Upper lobe of right lung (tissue), 1 donor: ENCODE measurements at places on chromosomes 3 and 15.

GRCh38 chr15:74589826-74590225, 25.8 kb upstream of the CLK3 start:
- peaks cover 13% of the 10 kb centered on the region for H3K4me1 ChIP-seq
- H3K27me3 ChIP-seq, result no peaks in the 10 kb centered on the region
- H3K4me3 ChIP-seq, result no peak overlapping the region
- DNase-seq, result no peak
- H3K36me3 ChIP-seq, result peaks cover 35% of the 10 kb centered on the region
- H3K27ac ChIP-seq, result peak overlapping the region; percentile 65

DNA sequence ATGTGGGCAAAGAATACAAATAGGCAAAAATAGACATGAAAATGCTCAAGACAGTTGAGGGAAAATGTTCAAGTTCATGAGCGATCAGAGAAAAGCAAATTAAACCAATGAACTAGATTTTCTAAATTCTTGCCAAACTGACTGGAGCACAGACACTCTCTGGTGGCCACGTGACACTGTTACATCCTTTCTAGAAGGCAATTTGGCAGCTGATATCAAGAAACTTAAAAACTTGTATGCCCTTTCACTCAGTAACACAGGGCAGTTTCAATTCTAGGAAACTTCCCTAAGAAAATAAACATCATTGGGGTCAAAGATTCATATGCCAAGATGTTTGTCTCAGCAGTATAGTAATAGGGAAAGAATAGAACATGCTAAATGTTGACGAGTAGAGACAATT, 52.2 kb downstream of the ABHD5 start:
- no peak for DNase-seq
- no peak overlapping the region for H3K27ac ChIP-seq
- no peaks in the 10 kb centered on the region for H3K27me3 ChIP-seq
- H3K4me1 ChIP-seq, result peaks cover 16% of the 10 kb centered on the region

- H3K4me3 ChIP-seq, result peak overlapping the region; percentile 87
- DNase-seq, result no peak
- H3K27me3 ChIP-seq, result no peaks in the 10 kb centered on the region
- peak overlapping the region; percentile 97 for H3K27ac ChIP-seq
- H3K36me3 ChIP-seq, result no peaks in the 10 kb centered on the region
- peaks cover 60% of the 10 kb centered on the region for H3K4me1 ChIP-seq
Observed at GRCh38 chr15:45637552-45638033, 2.8 kb downstream of the SQOR start.

DNA sequence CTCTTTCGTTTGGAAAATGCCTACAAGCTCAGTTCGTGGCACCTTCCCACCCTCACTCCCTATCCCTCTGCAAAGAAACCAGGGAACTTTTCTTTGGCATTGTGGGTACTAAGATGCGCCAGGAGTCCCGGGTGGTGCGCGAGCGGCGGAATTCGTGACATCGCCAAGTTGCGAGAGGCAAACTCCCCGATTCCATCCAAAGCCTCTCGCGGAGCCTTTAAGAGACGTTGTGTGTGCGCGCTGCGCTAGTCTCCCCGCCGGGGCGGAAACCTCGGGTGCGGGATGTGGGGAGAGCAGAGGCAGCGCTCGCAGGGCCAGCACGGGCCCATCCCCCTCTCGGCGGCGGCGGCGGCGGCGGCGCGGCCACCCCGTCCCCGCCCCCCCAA, 443 bp upstream of the NR2F2 start:
- peak overlapping the region; percentile 65 for H3K4me3 ChIP-seq
- no peaks in the 10 kb centered on the region for H3K4me1 ChIP-seq
- DNase-seq, result no peak
- peaks cover 25% of the 10 kb centered on the region for H3K27me3 ChIP-seq
- peak overlapping the region; percentile 81 for H3K27ac ChIP-seq
- peaks cover 12% of the 10 kb centered on the region for H3K36me3 ChIP-seq

GRCh38 chr3:196189566-196190347, 21.4 kb downstream of the ZDHHC19 start:
- H3K36me3 ChIP-seq, result no peaks in the 10 kb centered on the region
- no peaks in the 10 kb centered on the region for H3K27me3 ChIP-seq
- H3K4me3 ChIP-seq, result no peak overlapping the region
- no peak for DNase-seq
- H3K4me1 ChIP-seq, result peaks cover 21% of the 10 kb centered on the region

DNA sequence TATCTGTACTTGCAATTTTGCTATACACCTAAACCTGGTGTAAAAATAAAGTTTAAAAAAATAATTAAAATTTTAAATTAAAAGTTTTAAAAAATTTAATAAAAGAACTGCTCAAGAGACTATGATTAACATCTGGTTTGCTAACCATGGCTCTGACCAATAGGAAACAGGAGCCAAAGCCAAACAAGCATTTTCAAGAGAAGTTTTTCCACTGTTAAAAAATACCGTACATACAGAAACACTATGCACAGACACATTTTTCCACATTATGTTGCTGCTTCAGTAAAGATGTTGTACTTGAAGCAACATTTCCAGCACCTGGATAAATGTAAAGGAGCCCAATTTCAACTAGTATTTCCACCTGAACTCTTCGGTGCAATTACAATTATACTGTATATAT, 543.9 kb upstream of the NAALADL2 start:
- H3K36me3 ChIP-seq, result no peaks in the 10 kb centered on the region
- no peak overlapping the region for H3K4me3 ChIP-seq
- no peaks in the 10 kb centered on the region for H3K4me1 ChIP-seq

- no peaks in the 10 kb centered on the region for H3K4me1 ChIP-seq
- no peak for DNase-seq
- no peaks in the 10 kb centered on the region for H3K27me3 ChIP-seq
Observed at GRCh38 chr15:55695432-55695831, 47.5 kb downstream of the PRTG start.

DNA sequence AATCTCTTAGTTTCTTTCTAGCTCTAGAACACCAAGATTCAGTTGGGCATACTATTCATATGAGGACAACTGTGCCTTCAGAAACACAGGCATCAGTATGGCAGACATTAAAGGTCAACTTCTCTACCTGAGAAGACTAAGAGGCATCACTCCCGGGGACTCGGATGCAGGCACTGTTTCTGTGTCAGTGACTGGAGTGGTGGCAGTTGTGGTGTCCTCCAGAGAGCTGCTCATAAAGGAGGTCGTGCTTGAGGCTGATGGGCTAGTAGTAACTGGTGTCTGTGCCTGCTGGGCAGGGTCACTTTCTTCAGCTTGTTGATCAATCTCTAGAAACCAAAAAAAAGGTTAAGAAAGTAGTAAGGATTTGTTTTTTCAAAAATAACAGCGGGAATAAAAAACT, 75.2 kb downstream of the FBXL22 start:
- H3K36me3 ChIP-seq, result peaks cover 86% of the 10 kb centered on the region
- no peak overlapping the region for H3K4me3 ChIP-seq
- H3K27ac ChIP-seq, result no peak overlapping the region
- DNase-seq, result no peak

DNA sequence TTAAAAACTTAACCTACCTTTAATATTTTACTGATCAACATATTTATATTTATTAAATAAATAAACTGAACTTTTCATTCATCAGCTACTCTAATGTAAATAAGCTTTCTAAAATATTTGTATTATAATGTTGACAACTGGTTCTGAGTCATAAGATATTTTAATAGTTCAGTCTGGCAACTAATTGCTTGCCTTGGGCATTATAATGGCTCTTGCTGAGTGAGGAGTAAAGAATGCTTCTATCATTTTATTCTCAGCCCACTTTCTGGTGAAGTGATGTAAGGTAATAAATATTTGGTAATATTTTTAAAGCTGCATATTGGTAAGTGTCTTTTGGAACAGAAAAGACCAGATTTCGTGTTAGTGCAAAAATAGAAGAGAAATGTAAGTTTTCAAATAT, 81.5 kb downstream of the DIPK2A start:
- no peak for DNase-seq
- no peaks in the 10 kb centered on the region for H3K4me1 ChIP-seq
- no peaks in the 10 kb centered on the region for H3K27me3 ChIP-seq
- no peak overlapping the region for H3K4me3 ChIP-seq
- H3K27ac ChIP-seq, result no peak overlapping the region

GRCh38 chr3:155861476-155862183, 7.4 kb upstream of the SLC33A1 start:
- no peak overlapping the region for H3K4me3 ChIP-seq
- no peaks in the 10 kb centered on the region for H3K36me3 ChIP-seq
- no peak overlapping the region for H3K27ac ChIP-seq
- no peak for DNase-seq
